CD4-positive, alpha-beta T cell treated with Interleukin-15 for 1 hour (primary cell): ENCODE measurements at places on chromosomes 2 and 18.

- DNase-seq = no peak
Measured at GRCh38 chr2:160555420-160556071, 61.9 kb upstream of the RBMS1 start.

GRCh38 chr2:124323321-124323720 is 298.2 kb downstream of the CNTNAP5 start:
- DNase-seq = no peak

DNA sequence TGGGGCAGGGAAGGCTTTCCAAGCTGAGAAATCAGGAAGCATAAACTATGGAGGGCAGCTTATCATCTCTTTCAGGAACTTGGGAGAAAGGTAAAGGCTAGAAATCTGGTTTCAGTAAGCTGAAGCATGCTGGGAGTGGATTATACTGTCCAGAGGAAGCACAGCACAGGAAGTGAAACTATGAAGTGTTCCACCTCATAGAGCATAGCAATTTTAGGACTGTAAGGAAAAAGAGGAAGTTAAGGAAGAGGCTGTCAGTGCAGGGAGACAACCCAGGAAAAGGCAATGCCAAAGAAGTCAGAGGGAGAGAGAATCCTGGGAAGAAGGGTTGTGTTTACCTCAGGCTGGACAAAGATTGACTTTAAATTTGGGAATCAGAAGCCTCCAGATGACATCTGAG is 51.9 kb downstream of the EFEMP1 start:
- no peak for DNase-seq

DNA sequence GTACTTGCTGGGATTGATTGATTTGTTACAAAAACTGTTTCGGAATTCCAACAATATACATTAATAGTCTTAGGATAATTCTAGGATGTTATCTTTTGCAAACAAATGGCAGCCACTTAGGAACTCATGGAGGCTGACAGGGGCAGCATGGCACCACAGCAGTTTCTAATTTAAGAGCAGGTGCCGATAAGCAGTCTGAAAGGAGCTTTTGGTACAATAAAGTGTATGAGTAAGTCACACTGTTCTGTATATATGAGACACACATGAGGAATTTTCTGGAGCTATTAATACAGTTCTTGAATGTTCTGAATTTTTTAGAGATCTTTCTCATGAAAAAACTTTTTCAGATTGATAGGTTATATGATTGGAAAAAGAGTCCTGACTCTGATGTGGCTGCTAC is 52.2 kb downstream of the EIF5B start:
- DNase-seq = no peak
